Retina (tissue), 1 donor: ENCODE measurements at places on chromosomes 7 and 10.
A peak's percentile ranks its signal among the peaks of the same experiment; 100 is the strongest.

DNA sequence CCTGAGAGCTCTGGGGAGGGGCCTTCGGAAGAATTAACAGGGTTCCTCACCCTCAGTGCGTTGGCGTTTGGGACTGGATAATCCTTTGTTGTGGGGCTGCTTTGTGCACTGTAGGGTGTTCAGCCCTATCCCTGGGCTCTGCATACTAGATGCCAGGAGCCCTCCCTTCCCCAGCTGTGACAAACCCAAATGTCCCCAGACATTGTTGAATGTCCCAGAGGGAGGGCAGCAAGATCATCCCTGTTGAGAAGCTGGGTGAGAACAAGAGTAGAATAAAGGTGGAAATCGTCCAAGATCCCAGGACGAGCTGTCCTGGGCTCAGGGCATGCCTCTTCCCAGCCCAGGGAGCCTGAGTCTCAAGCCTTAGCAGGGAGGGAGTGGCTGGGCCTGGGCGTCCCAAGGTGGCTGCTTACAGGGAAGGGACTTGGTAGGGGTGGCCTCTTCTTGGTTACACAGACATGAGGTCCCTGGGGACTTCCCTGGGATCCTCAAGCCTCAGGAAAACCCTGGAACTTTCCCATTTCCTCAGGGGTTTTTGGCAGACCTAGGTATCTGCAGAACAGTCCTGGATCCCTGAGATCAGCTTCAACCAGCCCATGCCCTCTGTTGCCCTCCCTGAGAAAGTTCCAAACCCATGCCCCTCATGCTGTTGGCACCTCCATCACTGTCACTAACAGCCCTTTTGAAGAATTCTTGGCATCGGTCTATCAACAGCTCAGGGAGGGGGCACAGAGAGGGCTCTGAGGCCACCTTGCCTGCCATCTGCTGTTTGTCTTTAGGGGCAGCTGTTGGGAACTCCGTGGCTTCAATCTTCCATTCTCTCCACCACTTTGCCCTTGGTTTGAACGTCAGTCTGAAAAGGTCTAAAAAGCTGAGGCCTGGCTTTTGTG is 53.7 kb downstream of the GOLGA7B start:
- no peak for DNase-seq

DNA sequence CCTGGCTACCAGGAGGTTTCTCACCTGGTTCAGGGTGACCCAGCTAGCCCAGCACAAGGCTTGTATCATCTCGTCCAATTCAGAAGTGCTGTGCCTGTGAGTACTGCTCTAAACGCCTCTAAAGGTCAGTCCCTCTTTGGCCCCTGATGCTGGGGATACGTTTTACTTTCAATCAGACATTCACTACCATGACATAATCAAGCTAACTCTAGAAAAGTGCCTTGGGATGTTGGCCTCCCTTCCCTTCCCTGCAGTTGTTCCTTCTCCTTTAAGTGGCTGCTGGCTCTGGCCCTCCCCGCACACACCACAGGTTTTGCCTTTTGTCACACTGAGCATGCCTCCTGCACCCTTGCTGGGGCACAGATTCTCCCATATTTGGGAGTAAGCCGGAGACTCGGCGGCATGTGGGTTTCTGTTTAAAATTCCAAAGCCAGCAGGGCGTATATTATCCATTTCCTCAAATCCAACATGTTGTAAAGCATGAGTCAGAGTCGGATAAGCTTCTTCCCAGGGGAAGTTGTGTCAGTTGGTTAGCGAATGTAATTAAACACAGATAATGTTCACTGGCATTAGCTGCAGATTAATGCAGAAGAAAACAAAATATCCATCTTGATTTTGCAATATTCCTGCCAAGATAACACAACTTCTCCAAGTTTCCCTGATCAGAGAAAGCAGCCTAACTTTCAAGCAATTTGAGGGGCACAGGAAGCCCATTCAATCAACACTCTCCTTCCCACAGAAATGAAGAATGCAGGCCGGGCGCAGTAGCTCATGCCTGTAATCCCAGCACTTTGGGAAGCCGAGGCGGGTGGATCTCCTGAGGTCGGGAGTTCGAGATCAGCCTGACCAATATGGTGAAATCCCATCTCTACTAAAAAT is 31.8 kb upstream of the VCL start:
- peak; percentile 51 for DNase-seq

- no peak for DNase-seq
Measured at GRCh38 chr7:40580776-40581175, 446.0 kb downstream of the SUGCT start.

GRCh38 chr10:49370326-49371100 is 25.4 kb downstream of the DRGX start:
- DNase-seq = no peak

DNA sequence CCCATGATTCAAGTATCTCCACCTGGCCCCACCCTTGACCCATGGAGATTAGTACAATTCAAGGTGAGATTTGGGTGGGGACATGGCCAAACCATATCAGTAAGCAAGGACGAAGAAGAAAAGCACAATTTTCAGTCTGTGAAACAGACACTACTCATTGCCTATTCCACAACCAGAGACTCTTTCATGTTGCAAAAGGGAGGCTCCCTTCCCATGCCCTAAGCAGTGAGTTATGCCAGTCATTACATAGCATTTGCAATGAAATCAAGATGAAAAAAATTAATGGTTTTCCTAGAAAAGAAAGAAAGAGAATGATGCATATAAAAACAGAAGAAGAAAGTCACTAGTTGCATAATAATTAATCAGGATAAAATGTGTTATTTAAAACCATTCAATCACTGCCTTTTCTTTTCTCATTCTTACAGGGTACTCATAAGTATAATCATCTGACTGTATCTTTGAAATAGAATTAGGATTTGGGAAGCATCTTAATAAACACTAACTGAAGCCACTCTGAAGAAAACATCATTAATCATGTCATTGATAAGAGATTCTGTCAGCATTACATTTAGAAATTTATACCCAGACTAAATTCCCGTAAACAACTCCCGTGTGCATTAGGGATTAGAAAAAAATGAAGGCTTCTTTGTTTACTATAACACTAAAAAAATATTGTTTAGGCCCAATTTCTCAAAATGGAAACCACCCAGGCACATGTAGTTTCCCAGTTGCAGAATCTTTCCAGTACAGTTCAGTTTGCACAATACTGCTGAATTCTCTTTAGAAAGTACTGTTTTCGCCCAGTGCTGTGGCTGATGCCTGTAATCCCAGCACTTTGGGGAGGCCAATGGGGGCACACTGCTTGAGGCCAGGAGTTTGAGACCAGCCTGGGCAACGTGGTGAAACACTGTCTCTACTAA is 9.1 kb downstream of the PRPS1L1 start:
- no peak for DNase-seq

DNA sequence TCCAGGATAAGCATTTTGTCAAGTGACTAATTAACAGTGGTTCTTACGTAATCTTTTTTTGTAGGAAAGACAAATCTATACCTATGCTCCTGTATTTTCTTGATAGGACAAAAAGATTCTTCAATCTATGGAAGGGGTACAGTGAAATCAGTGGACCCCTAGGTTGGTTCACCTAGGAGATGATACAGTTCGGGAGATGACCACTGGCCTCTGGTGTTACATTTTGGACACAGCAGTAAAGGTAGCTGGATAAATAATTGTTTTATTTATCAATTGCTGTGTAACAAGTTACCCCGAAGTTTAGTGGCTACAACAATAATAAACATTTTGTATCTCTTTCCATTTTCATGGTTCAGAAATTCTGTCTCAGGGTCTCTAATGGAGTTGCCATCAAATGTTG is 288.2 kb upstream of the MAGI2 start:
- no peak for DNase-seq

- DNase-seq = no peak
Measured at GRCh38 chr7:23298141-23298881, 828 bp upstream of the MALSU1 start.

DNA sequence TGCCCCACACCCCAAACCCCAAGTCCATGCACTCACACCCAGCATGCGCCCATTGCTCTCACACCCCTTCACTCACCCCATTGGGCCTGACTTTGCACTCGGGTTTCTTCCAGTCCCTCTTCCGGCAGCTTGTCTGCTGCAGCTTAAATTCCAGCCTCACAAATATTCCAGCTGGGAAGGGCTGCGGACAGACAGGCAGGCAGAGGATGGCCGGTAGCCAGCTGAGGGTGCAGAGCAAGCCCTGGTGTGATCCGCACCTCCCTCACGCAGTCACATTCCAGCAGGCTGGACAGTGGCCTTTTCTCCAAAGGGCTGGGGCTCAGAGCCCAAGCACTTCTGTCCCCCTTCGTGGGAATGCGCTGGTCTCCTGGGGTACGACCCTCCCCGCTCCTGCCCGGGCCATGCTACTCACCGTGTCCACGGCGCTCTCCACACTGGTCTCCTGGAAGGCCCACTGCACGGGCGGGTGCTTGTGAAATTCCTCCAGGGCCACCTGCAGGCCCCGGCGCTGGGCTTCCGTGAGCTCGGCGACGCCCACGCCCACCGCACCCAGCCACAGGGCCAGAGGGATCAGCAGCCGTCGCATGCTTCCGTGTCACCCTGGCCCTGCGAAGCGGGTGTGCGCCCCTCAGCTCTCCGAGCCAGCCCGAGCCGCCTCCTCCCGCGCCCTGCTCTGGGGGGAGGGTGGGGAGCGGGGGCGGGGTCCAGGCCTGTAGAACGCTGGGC is 1.2 kb downstream of the RARRES2 start:
- DNase-seq = peak; percentile 67

GRCh38 chr7:157136372-157136771 is 2.4 kb upstream of the UBE3C start:
- DNase-seq = no peak

- DNase-seq = no peak
Measured at GRCh38 chr10:25049966-25050365, 33.6 kb downstream of the THNSL1 start.

- DNase-seq = no peak
Measured at GRCh38 chr10:122276611-122277208, 5.6 kb downstream of the BTBD16 start.

GRCh38 chr7:55120501-55121198 is 101.8 kb downstream of the EGFR start:
- DNase-seq = no peak

- no peak for DNase-seq
Measured at GRCh38 chr7:1419688-1420087, 39.6 kb downstream of the MICALL2 start.

- DNase-seq = no peak
Measured at GRCh38 chr7:18408461-18408860, 87.1 kb upstream of the HDAC9 start.

DNA sequence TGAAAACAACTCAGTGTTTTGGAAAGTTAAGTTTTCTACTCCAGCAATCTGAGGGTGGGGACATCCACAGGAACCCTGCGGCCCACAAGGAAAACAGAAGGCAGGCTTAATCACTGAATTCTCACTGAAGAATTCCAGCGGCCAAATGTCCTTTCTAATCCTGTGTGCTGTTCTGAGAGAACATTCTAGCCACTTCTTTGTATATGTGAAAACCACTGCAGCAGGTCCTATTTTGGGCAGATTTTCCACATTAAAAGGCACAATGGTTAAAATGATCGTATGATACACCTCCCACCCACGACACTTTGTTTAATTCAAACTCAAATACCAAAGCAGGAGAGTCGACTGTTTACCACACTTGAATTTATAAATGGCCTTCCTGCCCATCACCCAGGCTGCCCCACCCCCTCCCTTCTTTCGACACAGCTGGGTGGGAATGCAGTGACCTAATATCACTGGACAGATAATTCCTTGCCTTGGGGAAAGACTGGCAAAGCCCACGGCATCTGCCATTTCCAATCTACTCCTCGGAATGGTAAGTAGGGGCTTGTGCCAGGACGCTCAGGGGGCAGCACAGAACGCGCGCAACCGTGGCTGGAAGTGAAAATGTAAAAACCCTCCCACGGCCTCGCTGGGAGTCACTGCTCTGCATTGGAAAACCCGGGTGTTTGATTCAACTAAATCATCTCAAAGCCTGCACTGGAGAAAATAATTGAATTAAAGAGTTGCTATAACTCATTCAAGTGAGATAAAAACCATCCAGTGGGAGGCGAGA is 67.0 kb downstream of the CTBP2 start:
- DNase-seq = peak; percentile 80

- no peak for DNase-seq
Measured at GRCh38 chr7:152959610-152960009, 200.1 kb downstream of the ACTR3B start.

GRCh38 chr7:157517782-157518513 is 181.1 kb downstream of the DNAJB6 start:
- no peak for DNase-seq

DNA sequence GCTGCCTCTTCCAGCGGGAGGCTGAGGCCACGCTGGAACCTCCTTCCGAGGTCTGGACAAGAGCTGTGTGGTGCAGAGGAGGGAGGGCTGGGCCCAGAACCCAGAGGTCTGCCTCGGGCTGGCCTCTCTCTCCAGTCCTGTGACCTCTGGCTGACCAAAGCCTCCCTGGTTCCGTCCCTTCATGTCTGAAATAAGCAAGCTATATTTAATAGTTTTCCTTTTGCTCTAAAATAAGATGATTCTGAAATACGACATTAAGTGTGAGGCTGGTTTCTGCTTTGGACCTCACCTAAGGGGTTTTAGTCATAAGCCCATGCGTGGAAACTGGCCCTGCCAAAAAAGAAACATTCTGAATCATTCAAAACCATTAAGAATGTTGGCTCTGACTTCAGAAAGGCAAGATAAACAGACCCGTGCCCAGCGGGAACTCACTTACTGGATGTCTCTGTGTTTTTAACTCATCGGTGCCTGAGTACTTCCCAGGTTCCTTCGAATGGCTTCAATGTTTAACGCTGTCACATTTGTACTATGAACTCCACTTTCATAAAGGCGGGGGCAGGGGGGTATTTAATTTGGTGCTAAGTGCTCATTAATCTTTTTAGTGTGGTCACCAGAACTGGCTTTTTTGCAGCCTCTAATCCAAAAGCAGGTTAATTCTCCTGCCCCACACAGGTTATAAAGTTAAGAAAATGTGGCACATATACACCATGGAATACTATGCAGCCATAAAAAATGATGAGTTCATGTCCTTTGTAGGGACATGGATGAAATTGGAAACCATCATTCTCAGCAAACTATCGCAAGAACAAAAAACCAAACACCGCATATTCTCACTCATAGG is 157.5 kb upstream of the KLF14 start:
- DNase-seq = no peak

DNA sequence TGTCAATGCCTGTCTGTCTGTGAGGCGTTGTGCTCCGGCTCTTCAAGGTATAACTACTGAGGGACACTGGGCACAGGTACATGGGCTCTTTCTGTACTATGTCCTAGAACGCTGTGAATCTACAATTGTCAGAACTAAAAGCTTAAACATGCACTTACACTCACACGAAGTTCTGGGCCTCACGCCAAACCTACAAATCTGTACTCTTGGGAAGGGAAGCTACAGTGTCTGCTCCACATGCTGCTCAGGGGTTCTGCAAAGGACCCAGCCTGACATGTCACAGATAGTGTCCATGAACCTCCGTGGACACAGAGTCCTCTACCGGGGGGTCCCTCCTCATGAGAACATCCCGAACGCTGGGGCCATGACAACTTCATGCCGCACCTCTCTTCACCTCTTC is 268.7 kb downstream of the WDR37 start:
- DNase-seq = no peak
